Foreskin keratinocyte (primary cell): ENCODE measurements at places on chromosomes 1 and 21. TPM values are rescaled to one million over a fixed set of nuclear protein-coding genes. Genes with fewer than 3 reads are reported as not detected.

Gene KIF14
- 2.5 and 3.7 TPM in 2 replicates for polyA plus RNA-seq

Gene CLCA4
- 0.01 TPM in 1 of 2 replicates, not detected in the other for polyA plus RNA-seq

Gene RGSL1
- polyA plus RNA-seq, result not detected in 2 replicates

Gene ZSWIM5
- not detected in 2 replicates for polyA plus RNA-seq

Gene FNDC10
- 10.7 and 11.2 TPM in 2 replicates for polyA plus RNA-seq

Gene CSMD2
- polyA plus RNA-seq, result 1.1 and 1.4 TPM in 2 replicates

Gene FCRL4
- polyA plus RNA-seq, result not detected in 2 replicates

Gene BCL2L15
- polyA plus RNA-seq, result 0.10 and 0.12 TPM in 2 replicates

Gene AGBL4
- polyA plus RNA-seq, result not detected in 2 replicates

Gene GPR153
- 6.8 TPM in 2 replicates for polyA plus RNA-seq

Gene HHAT
- polyA plus RNA-seq, result 2.3 and 2.5 TPM in 2 replicates

Gene LRRC53
- not detected in 2 replicates for polyA plus RNA-seq

Gene SLC5A3
- polyA plus RNA-seq, result 0.77 and 1.0 TPM in 2 replicates

Gene IFNLR1
- polyA plus RNA-seq, result 6.1 and 9.5 TPM in 2 replicates

Gene RGL1
- 0.34 and 0.37 TPM in 2 replicates for polyA plus RNA-seq

Gene GBP5
- polyA plus RNA-seq, result not detected in 2 replicates

Gene PAQR6
- 1.1 and 1.8 TPM in 2 replicates for polyA plus RNA-seq

Gene TNFRSF25
- 25.1 and 40.1 TPM in 2 replicates for polyA plus RNA-seq

Gene HCN3
- polyA plus RNA-seq, result 2.3 and 2.4 TPM in 2 replicates

Gene LTN1
- polyA plus RNA-seq, result 2.5 and 2.6 TPM in 2 replicates

Gene CHIA
- polyA plus RNA-seq, result not detected in 2 replicates

Gene ADORA1
- polyA plus RNA-seq, result 0.20 and 0.59 TPM in 2 replicates

Gene MIXL1
- 0.07 TPM in 1 of 2 replicates, not detected in the other for polyA plus RNA-seq

Gene RAD54L
- polyA plus RNA-seq, result 17.0 and 20.6 TPM in 2 replicates

Gene VANGL2
- 5.5 and 5.8 TPM in 2 replicates for polyA plus RNA-seq

Gene RNF207
- polyA plus RNA-seq, result 3.0 and 3.1 TPM in 2 replicates

Gene OR10Z1
- polyA plus RNA-seq, result not detected in 2 replicates
